ENCODE measurements at places on chromosomes 2 and 18.

- no peak for DNase-seq
Observed at GRCh38 chr2:72926368-72926767, 9.0 kb downstream of the EMX1 start.

DNA sequence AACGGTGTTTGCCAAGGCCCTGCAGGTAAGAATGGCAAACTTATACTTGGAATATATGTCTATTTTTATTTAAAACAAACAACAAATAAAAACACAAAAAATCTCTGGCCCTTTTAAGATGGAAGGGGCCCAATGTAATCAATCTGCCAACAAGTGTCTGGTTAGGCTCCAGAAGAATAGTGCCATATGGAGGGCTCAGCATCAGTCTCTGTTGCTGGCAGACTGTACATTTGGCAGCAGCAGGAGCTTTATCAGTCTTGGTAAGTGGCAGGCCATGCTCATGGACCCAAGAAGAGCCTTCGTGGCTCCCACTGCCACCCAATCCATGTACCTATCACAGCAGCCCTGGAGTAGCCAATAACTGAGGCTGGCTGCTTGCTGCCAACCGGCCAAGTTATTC lies 101.1 kb downstream of the GALNT3 start:
- DNase-seq: no peak

- no peak for DNase-seq
Observed at GRCh38 chr18:8474661-8475060, 134.6 kb upstream of the RAB12 start.

DNA sequence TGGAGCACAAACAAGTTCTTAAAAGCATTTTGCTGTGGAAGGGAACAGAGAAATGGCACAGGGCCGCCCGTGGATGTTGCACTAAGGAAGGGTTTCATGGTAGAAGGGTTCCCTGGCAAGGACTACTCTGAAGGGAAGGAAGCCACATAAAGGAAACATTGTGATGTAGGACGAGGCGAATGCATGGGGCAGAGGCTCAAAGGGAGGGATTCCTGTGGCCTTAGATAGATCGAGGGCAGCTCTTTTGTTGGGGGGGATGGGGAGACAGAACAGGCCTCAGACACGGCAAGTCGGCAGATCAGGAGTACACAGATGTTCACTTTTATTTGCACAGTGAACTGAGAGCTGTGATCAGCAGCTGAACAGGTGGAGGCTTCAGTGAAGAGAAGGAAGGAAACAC lies 205.4 kb downstream of the SNTG2 start:
- no peak for DNase-seq

- DNase-seq: peak; percentile 17
Observed at GRCh38 chr2:159249990-159250715, 36.4 kb downstream of the WDSUB1 start.
